Inflammatory macrophage treated with lipopolysaccharide for 1 hour (primary cell): ENCODE measurements at places on chromosomes 5 and 9.

- no peak for DNase-seq
Measured at GRCh38 chr9:134814598-134815215, 65.9 kb upstream of the FCN2 start.

DNA sequence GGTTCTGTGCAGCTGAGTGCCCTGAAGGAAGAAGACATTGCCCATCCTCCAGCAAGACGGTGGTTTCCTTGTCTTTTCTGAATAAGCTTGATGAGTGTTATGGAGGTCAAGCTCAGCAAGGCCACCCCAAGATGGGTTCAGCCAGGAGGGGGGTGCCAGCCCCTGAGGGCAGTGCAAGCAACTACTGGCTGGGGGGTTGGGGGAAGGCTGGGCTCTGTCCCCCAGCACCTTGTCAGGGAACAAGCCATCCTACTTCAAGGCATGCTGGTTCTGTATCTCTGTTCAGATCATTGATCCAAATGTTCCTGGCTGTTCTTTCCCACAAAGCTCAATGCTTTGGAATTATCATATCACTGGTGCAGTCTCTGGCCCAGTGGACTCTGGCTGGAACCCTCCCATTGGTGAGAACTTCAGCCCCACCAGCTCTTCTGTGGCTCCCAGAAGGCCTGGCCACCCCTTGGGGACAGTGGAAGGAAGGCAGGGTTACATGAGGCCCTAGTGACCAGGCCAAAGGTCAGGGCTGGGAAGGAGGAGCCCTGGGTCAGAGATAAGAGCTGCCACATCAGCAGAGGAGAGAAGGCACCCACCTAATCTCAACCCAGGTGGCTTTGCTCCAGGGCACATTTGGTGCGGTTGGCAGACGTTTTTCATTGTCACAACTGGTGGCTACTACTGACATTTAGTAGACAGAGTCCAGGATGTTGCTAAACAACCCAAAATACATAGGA lies 280.2 kb downstream of the IRX2 start:
- DNase-seq = no peak

- DNase-seq = no peak
Measured at GRCh38 chr5:138082033-138082432, 1.8 kb upstream of the WNT8A start.

DNA sequence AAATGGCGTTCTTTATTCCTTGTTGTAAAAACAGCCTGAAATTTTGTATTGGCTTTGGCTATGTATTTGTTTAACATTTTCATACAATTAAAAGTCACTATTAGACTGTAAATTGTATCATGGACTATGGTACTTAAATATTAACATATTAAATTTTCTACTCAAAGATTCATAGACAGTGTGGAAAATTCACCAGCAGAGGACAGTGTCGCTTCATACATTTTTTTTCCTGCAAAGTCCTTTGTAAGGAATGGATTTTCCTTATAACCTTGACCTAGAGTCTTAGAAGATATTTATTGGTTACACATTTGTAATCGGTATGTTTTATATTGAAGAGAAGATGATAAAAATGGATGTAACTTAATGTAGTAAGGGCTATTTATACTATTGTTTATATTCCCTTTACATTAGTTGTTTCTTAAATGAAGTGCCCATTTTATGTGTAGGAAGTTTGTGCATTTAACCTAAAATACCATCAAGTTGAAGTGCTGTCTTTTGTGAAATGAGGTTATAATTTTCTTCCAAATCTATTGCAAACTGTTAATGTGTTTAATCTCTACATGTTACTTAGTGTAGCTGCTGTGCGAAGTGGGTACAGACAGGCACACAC lies 150.1 kb downstream of the KDM4C start:
- DNase-seq = no peak

- DNase-seq = no peak
Measured at GRCh38 chr9:93603906-93604326, 27.5 kb downstream of the PHF2 start.

DNA sequence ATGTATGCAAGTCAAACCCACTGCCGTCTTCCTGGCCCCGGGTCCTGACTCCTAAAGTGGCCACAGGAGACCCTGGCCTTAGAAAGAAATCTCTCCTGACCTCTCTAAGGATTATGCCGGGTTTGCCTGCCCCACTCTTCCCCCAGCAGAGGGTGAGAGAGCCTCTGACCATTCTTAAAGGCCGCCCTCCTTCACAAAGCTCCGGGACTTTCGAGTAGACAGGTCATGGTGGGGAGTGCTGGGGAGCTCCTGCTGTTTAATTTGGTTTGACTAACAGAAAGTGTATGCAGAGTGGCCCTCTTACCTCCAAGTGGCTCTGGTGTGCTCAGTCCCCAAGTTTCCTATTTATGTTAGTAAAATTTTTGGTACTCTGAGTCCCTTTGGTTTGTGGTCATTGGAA lies 111.8 kb downstream of the LRRC70 start:
- DNase-seq = no peak

GRCh38 chr5:50807661-50808060 lies 141.2 kb downstream of the PARP8 start:
- DNase-seq = peak; percentile 80

- DNase-seq = no peak
Measured at GRCh38 chr9:132969783-132970182, 8.7 kb upstream of the GFI1B start.

- no peak for DNase-seq
Measured at GRCh38 chr5:96527768-96528661, 95.0 kb upstream of the PCSK1 start.

GRCh38 chr9:14466828-14467227 lies 152.9 kb upstream of the NFIB start:
- DNase-seq = no peak

DNA sequence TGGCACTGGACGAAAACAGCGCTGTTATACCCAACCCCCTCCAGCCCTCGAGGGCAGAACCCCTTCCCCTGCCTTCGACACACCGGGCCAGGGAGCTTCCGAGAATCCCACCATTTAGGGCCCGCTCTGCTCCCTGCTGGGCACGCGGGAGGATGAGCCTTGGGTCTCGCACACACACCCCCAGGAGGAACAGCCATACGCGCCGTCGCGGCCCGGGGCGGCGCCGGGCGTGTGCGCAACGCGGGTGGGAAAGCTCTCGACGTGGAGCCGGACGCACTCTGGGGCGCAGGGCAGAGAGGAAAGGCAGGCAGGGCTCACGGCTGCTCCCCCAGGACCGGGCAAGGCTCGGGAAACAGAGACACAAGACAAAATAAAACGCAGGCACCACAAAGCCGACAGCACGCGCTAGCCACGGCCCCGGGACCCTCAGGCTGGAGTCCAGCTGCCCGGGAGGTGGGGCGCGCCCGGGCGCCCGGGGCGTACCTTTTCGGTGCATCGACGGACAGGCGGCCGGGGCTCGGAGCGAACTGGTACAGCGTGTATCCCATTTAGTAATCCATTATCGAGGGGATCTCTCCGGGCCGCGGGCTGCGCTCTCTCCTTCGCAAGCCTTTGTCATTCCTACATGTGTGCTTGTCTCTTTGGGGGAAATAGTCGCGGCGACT lies 789 bp downstream of the SEMA6A start:
- DNase-seq = peak; percentile 1

GRCh38 chr9:70995511-70995910 lies 125.9 kb downstream of the TRPM3 start:
- DNase-seq = no peak

- DNase-seq = no peak
Measured at GRCh38 chr5:78601559-78602314, 46.8 kb downstream of the LHFPL2 start.

GRCh38 chr9:131432050-131432449 lies 38.2 kb downstream of the PRRC2B start:
- DNase-seq = no peak

DNA sequence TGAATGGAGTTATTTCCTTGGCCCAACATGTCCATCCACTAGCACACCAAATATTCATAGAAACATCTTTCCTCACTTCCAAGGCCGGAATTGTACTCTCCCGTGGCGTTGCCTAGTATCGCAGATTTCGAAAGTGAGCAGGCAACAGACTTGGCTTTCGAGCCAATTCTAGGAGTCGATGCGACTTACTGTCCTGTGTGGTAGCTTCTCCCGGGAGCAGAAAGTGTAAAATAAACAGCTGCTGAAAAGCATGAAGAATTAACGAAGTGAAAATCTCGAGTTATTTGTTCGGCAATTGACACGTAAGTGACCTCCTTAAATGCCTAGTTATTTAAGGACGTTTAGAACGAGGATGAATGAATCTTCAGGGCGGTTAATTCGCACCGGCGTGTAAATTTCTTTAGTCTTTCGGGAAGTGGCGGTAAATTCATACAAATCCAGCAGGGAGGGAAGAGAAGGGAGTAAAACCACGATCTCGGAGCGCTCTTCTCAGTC lies 449 bp upstream of the PCSK5 start:
- peak; percentile 63 for DNase-seq

DNA sequence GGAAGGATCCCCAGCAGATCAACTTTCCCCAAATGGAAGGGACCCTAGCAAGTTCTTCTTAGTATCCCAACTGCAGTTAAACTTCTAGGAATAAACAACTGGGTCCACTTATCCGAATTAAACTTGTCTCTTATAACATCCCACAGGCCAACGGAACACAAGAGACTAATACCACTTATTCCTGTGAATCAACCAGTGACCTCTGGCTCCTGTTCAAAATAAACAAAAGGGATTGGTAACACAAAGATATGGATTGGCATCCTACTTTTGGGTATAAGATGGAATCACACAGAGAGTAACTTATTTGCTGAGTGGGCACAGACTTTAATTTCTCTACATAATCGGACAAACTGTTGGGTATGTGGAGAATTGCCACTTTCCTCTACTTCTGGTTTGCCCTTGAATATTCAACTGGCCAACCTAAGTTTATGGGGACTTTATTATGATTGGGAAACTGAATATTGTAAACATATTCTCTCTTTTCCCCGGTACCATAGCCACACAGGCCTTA lies 12.4 kb upstream of the PAIP1 start:
- no peak for DNase-seq

- peak; percentile 81 for DNase-seq
Measured at GRCh38 chr9:124852829-124853531, at the start of gene WDR38. WDR38 (plus strand) TSS chr9:124853460; CDS start chr9:124853532, 72 bp downstream.

DNA sequence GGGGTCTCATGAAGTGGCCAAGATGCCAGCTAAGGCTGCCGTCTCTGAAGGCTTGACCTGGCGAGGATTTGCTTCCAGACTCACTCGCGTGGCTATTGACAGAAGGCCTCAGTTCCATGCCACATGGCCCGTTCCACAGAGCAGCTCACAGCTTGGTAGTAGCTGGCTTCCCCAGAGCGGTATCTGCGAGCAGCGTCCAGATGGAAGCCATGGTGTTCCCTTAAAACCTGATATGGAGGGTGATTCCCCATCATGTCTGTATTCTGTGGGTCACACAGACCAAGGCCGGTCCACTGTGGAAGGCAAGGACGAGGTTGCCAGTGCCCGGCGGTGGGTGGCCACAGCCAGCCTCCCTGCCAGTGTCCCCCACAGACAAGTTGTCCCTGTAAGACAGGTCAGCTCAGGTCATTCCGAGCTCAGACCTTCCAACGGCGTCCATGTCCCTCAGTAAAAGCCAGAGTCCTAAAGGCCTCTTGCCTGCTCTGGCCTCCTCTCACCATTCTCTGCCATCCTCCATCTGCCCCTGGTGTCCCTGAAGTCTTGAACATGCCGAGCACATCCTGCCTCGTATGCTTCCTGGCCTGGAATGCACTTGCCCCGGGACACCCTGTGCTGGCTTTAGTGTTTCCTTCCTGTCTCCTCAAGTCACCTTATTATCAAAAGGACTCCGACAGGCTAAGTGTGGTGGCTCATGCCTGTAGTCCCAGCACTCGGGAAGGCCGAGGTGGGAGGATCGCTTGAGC lies 61.3 kb upstream of the LRRTM2 start:
- DNase-seq = no peak

GRCh38 chr9:128153060-128153946 lies 4.0 kb downstream of the LCN2 start:
- DNase-seq = no peak

- DNase-seq = no peak
Measured at GRCh38 chr5:69238760-69239251, 4.1 kb downstream of the CDK7 start.

DNA sequence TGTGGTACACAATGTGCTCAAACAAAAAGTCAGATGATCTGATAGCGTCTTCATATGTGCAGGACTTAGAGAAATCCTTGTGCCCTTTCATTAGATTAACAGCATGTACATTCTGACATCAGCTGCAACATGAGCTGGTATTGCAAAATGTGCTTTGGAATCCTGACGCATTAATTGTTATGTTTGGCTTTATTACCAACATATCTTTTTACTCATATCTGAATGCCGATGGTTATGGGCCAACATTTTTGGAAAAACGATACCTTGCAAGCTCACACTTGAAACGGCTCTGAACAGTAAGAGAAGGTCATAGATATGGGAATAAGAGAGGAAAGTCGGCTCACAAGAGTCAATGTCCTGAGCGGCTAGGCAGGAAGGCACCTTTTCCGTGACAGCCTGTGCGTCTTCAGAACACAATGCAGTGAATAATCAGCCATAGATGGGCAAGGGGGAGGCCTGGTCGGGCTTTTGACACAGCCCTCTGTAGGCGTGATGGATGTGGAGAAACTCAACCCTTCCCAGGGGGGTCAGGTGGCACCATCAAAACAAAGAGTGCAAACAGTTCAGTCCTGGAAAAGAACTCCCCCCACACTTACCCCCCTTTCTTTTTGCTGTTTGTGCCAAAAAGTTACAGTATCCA lies 36.4 kb upstream of the GAS1 start:
- no peak for DNase-seq

DNA sequence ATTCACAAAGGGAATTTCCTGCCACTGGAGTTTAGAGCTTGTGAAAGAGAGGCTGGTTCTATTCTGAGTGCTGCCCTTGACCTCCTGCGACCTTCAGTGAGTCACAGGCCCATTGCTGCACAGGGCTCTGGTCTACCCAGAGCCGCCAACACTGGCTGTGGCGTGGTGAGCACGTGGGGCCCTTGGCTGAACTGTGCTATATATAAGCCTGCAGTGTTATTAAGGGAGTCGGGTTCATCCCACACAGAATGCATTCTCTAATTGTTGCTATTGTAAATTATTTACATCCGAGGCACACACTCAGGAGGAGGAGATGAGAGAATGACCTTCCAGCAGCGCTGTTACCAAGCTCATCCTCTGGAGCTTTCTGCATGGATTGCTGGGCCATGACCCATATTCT lies 47.1 kb downstream of the BRINP1 start:
- DNase-seq = no peak

DNA sequence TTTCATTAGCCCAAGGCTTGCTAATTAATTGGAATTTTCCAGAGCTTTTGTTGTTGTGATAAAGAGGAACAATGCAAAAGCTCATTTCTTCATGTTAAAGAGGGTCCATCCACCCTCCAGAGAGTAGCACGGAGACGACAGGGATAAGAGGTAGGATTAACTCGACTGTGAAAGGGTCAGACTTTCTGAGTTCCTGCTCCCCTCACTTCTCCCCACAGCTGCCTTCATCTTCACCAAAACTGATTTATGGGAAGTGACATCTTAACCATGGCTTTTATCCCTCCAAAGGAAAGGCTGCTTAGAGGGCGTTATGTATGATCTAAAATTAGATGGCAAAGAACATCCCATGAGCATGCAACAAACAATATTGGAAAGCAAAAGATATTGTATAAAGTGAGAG lies 135.5 kb downstream of the GLIS3 start:
- DNase-seq = no peak

DNA sequence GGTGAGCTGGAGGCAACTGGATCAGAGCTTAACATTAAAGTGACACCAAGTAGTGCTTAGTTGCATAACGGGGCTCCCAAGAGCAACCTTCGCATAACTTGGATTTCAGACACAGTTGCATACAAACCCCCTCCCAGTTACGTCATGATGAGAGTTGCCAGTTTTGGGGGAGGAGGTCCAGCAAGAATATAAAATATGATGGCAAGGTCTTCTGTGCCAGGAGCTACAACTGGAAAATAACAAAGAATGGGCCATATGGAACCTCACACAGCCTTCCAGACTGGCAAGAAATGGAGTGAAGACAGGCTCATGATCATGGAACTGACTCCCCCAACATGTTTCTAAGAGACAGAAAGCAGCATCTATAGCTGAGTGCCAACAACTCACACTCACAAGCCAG lies 8.5 kb downstream of the SPOCK1 start:
- no peak for DNase-seq
